ENCODE measurements at places on chromosomes 2 and 18. TPM values are rescaled to one million over a fixed set of nuclear protein-coding genes. Genes with fewer than 3 reads are reported as not detected.

DNA sequence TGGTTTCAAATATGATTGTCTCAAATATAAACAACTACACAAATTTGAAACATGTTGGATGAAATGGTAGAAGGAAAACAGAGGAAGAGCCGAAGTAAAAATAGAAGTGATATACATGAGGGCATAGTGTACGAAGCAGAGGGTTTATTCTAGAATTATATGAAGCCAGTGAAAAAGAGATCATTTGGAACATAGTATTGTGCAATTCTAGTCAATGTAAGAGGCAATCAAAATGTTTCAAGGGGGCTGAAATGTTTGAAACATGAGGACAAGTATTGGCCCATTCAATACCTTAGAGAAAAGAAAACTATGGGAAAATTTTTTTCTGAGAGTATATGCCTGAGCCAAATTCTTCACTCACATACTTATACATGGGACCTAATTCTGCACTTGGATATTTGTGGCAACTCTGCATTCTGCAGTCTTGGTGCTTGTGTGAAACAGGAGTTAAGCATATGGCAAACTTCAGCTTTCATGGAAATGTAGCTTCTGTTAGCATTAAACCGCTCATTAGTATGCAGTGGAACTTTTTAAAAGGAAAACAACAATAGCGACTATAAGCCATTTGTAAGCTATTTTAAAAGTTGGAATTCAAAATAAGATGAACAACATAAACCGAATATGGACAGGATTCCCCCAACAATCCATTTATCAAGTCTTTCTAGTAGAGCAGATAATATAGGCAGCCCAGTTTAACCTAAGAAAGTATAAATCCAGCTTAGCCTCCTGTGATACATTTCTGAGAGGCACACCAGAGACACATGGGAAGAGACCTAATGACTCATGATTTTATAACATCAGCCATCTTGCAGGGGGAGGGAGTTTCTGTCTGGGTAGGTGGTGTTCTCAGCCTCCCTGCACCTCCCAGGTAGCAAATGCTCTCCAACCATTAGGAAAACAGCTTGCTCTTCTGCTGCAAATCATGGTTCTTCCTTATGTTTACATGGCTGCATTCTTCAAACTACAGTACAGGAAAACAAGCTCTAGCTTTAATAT lies 197.8 kb downstream of the PAX3 start:
- no peak overlapping the region for H3K4me3 ChIP-seq
- H3K27me3 ChIP-seq, result no peaks in the 10 kb centered on the region
- no peak overlapping the region for H3K27ac ChIP-seq
- H3K36me3 ChIP-seq, result no peaks in the 10 kb centered on the region
- no peaks in the 10 kb centered on the region for H3K4me1 ChIP-seq
- no peak for DNase-seq

- H3K4me1 ChIP-seq, result peaks cover 18% of the 10 kb centered on the region
- H3K27me3 ChIP-seq, result peaks cover 14% of the 10 kb centered on the region
- DNase-seq, result peak; percentile 49
- H3K36me3 ChIP-seq, result no peaks in the 10 kb centered on the region
- H3K4me3 ChIP-seq, result no peak overlapping the region
Measured at GRCh38 chr2:100281521-100282438, 40.5 kb downstream of the LONRF2 start.

DNA sequence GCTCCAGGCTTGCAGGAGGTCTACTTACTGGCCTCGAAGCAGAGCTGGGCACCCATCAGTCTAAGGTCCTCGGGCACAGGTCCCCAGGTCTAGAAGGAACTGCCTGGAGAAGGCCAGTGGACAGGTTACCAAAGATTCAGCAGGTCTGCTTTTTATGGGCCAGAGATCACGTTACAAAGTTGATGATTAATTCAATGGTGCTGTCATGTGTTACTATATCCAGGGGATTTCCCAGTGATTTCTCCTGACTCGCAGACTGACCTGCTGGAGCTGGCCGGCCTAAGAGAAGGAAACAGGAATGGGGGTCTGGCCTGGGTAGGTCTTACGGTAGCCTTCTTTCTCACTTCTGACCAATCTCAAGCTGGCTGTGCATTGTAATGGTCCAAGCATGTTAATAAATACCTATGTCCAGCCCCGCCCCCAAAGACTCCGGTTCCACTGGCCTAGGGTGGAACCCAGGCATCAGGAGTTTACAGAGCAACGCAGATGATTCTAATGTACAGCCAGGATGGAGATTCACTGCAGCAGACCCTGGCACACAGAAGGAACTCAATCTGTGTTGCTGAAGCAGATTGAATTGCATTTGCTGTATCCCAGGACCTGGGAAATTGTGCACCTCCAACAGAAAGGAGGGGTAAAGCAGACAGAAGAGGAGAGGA lies at the start of gene NEURL3:
Gene NEURL3, minus strand, starts transcription at position 127 of the 659 bp plus-strand sequence. Its CDS starts 71 bp downstream, at position 56.
- peaks cover 22% of the 10 kb centered on the region for H3K4me1 ChIP-seq
- no peak within 1 kb of the TSS for H3K4me3 ChIP-seq
- no peaks in the 10 kb centered on the region for H3K36me3 ChIP-seq
- no peak within 1 kb of the TSS for H3K27ac ChIP-seq

Gene RAMP1
- total RNA-seq, result 1.0 TPM

DNA sequence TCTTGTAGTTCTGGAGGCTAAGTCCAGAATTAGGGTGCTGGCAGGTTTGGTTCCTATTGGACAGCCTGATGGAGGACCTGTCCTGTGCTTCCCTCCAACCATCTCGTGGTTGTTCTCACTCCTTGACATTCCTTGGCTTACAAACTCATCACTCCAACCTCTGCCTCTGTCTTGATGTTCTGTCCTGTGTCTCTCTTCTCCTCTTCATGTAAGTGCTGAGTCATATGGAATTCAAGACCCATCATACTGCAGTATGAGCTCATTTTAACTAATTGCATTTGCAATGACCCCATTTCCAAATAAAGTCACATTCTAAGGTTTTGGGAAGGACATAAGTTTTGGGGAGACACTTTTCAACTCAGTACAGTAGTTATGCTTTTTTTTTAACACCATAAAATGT lies 374.7 kb downstream of the TRIB2 start:
- no peak overlapping the region for H3K27ac ChIP-seq
- DNase-seq, result no peak
- no peaks in the 10 kb centered on the region for H3K36me3 ChIP-seq
- no peak overlapping the region for H3K4me3 ChIP-seq

Data from activated CD8-positive, alpha-beta T cell treated with anti-CD3 and anti-CD28 coated beads for 36 hours (primary cell).